ENCODE measurements at places on chromosomes 13 and 19.

DNA sequence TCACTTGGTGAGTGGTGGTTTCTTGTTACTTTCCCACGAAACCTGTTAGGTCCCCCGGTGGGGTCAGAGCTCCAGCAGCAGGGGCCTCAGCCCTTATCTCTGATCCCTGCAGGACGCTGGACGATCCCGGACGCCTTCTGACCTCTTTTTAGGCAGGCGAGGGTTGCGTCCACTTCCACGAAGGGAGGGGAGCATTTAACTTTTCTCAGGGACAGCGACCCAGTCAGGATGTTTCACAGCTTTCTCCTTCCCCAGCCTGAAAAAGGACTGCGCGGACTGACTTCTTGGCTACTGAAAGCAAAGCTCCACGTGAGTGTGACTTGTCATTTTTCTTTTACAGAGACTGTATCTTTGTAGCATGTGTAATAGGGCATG, 692 bp downstream of the ZNF234 start:
- DNase-seq, result no peak

GRCh38 chr13:48155848-48156247, 60.9 kb upstream of the MED4 start:
- DNase-seq, result peak; percentile 89

GRCh38 chr13:112077729-112078128, 10.8 kb downstream of the SOX1 start:
- no peak for DNase-seq

DNA sequence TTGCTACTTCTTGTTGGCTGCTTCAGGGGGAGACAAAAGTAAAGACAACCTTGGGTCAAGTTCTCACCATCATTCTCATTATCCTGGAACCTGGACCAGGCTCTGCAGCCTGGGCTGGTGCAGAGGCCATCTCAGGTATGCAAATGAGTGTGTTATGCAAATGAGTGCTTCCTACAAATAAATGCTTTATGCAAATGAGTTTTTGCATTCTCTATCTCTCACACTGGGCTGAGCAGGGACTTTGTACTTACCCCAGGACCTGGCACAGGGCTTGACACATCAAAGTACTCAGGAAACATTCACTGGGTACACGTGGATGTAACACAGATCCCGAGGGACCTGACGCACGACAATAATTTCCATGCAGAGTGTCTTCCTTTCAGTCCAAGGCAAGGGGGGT, 103.0 kb downstream of the DNAJC15 start:
- no peak for DNase-seq

DNA sequence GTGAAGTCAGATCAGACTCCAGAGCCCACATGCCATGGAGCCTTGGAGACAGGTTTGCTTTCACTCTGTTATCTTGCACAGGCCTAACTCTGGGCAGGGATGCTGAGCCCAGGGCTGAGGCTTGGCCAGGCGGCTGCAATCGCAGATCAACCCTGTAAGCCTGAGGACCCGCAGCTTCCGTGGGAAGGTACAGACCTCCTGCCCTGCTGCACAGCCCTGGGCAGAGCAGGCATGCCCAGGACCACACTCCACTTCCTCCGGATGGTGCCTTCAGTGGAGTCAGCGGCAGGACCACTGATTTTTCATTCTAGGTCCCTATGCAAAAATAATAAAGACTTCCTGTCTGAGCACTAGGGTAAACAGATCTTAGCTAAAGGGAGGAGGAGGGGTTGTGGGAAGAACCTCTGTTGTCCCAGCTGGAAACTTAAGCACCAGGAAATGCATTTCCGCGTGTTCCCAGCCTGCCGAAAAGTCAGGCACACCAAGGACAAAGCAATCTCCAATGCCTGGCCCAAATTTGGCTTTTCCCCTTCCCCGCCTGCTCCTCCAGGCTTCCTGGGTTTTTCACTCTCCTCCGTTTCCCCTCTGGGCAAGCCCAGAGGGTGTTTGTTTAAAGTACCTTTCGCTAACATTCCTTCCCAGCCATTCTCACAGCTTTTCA, 87.3 kb downstream of the KCTD15 start:
- no peak for DNase-seq

DNA sequence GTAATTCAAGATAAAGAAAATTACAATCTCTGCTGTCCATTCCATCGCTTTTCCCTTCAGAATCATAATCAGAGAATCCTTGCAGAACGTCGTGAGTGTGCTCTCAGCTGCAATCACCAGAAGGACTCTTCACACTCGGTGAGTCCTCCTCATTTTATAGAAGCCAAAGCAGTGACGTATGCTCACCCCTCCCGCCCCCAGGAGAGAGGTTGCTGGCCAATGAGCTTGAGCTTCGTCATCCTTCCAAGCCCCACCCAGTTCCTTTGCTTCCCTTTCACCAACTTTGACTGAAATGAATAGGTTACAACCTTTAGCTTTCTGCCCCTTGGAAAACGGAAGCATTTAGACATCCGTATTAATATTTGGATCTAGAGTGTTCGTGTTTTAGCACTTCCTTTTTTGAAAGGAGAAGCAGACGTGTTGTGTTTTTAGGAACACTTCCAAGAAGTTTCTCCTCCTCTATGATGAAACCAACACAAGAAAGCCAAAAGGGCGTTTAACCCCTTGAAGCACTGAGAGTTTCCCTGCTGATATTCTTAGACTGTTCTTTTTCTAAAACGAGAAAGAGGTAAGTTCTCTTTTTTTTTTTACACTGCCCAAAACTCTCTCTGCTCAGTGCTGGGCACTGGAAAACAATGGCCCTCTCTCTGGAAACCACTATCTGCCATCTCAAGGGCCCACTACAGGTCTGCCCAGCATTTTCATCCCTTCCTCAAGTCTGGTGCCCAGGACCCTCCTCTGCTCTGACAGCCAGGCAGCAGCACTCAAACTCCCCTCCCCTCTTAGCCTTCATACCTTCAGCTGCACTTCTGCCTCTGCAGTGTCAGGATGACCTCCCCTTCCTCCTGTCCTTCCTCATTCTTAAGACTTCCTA, 44.3 kb upstream of the CEACAM21 start:
- no peak for DNase-seq

DNA sequence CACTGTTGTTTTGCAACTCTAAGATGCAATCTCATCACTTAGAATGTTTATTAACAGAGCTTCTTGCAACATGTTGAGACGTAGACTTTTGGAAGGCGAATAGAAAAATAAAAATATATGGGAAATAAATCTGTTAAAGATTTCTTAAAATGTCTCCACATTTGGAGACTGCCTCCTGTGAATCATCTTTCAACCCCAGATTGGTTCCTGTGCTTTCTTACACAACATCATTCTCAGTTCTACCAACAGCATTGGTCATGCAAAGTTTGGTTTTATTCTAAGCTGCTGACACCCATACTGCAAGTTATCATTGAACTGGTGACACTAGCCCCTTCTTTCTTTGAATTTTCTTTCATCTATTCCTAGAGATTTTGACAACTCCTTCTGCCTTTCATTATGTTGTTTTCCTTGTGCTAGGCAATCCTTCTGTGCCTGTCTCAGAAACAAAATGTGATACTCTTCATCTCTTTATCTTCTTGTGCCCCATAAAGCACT, 1.6 kb upstream of the IGFL3 start:
- no peak for DNase-seq
